Right ventricle myocardium inferior (tissue), 1 donor: ENCODE measurements at places on chromosomes 7 and 10.

DNA sequence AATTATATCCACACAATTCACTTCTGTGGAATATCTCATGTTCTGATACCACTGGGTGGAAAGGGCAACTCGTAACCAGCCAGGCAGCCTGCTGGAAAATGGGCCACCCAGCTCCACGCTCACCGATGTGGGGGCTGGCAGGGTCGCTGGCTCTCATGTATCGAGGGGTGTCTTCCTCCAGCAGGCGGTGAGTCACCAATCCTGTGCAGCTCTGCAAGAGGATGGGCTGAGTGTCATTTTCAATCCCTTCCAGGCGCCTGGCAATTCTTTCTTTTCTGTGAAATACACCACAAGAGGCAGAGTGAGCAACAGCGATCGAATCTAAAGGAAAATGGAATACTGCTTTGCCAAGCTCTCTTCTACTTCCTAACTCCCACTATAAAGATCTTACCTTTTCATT is 80.1 kb downstream of the SVIL start:
- no peak for DNase-seq

DNA sequence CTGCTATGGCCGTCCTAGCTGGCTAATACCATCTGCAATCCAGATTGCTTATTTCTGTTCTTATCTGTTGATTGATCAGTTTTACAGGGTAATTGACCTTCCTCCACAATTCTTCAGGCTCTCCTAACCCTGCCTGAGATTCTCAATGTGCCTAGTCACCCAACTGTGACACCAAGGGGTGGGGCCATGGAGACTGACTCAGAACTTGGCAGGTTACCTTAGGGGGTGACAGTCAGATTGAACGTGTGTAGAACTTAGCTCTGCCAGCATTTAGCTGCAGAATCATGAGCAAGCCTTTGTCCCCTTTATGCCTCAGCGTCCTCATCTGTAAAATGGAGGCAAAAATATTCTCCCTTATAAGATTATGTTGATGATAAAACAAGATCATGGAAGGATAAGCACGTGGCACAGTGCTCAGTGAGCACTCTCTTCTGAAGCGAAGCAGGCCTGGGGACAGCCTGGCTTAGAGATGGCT is 19.1 kb upstream of the LEP start:
- DNase-seq: no peak

DNA sequence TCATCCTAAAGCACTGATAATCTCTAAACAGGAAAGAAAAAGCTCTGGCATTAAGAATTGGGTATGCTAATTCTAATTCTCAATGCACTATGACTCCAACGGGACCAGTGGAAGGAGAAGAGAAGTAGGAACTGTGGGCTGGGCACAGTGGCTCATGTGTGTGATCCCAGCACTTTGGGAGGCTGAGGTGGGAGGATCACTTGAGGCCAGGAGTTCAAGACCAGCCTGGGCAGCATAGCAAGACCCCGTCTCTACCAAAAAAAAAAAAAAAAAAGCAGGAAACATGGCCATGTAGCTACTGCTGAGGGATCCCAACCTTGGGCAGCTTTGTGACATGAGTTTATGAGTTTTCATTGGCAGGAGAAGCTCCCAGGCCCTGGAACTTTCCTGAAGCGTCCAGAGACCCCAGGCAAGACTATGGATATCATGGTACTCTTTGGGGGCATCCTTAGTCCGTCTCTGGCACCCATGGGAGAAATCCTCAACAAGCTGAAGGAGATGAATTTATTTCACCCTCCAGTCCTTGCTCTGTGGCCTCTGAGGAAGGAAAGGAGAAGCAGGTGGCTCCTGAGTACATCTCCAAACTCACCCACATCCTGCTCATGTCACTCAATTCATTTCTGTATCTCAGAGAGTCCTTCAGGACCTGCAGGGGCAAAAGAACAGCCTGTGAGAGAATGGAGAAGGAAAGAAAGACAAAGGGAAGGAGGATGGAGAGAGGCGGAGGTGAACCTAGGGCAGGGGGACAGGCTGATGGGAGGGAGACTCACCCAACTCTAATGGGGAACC is 99.5 kb downstream of the SPDYE5 start:
- DNase-seq: no peak

- no peak for DNase-seq
Measured at GRCh38 chr7:118747473-118747872, 523.0 kb downstream of the ANKRD7 start.

DNA sequence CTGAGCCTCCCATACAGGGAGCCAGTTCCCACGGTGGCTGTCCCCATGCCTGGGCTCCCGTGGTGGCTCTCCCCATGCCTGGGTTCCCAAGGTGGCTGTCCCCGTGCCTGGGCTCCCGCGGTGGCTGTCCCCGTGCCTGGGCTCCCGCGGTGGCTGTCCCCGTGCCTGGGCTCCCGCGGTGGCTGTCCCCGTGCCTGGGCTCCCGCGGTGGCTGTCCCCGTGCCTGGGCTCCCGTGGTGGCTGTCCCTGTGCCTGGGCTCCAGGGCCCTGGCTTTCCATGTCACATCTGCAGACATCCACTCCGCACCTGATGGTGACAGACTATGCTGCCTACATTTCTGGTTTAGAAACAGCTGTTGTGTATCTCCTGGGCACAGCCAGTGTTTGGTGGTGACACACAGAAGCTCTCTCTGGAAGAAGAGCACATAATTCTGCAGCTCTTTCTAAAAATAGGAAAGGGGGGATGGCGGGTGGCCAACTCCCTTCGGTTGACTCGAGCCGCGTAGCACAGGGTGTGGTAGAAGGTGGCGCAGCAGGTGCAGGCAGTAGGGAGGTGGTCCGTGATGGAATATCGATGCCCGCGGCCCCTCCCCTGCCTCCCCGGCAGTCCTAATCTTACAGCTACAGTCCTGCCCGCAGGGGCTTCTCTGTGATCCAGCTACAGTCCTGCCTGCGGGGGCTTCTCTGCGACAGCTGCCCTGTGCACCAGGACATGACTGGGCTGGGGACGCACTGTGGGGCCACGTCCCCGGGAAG is 251.2 kb downstream of the DNAJB6 start:
- no peak for DNase-seq

- no peak for DNase-seq
Measured at GRCh38 chr7:69374044-69374425, 224.2 kb upstream of the AUTS2 start.

GRCh38 chr7:122762071-122762470 is 59.3 kb upstream of the RNF148 start:
- DNase-seq: no peak
